Cardiac muscle cell (in vitro differentiated cells and primary cell): ENCODE measurements at places on chromosomes 7 and 10. TPM values are rescaled to one million over a fixed set of nuclear protein-coding genes. Genes with fewer than 3 reads are reported as not detected.

- DNase-seq = no peak
These were observed 6.2 kb downstream of the C10orf105 start for GRCh38 chr10:71713135-71714030.

DNA sequence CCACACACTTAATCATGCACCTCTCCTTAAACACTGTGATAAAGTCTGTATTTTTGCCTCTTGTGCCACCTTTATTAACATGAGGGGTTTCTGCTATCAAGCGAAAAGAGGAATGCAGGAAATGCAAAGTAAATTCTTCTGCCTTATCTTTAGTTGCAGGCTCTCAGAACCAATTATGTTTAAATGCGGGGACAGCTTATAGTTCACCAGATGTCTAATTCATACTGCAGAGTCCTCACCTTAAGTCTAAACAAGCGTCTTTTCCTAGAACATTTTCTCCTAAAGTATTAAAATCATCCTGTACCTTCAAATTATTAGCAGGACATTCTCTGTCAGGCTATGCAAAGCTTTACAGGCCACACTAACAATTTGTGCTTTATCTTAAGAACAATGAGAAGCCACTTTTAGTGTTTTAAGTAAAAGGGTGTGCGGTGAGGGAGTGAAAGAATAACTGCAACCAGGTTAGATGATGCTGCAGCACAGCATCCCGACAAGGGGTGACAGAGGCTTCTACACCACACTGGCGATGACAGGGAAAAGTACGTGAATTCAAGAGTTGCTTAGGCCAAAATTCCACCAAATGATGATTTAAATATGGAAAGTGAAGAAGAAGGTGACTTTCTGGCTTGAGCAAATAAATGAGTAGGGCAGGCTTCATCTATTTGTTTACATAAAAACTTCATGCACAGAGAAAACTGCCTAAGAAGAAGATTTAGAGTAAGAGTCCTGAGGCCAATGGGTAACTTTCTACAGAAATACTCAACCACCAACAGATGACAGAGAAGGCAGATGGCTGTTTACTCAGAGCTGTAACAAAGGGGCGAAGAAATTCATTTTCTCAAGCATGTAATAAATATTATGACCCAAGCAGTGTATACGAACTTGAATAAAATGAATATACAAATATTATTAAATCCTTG lies 36.0 kb downstream of the EZH2 start:
- no peak for DNase-seq

- DNase-seq = no peak
These were observed 2.1 kb downstream of the SLC25A40 start for GRCh38 chr7:87874066-87874465.

- DNase-seq = peak; percentile 52
These were observed 39.0 kb downstream of the SEMA3C start for GRCh38 chr7:80879849-80880248.

- DNase-seq = no peak
These were observed 266.9 kb downstream of the NEBL start for GRCh38 chr10:20630092-20630643.

- peak; percentile 57 for DNase-seq
These were observed 1.4 kb upstream of the TRIM8 start for GRCh38 chr10:102642736-102643335.

DNA sequence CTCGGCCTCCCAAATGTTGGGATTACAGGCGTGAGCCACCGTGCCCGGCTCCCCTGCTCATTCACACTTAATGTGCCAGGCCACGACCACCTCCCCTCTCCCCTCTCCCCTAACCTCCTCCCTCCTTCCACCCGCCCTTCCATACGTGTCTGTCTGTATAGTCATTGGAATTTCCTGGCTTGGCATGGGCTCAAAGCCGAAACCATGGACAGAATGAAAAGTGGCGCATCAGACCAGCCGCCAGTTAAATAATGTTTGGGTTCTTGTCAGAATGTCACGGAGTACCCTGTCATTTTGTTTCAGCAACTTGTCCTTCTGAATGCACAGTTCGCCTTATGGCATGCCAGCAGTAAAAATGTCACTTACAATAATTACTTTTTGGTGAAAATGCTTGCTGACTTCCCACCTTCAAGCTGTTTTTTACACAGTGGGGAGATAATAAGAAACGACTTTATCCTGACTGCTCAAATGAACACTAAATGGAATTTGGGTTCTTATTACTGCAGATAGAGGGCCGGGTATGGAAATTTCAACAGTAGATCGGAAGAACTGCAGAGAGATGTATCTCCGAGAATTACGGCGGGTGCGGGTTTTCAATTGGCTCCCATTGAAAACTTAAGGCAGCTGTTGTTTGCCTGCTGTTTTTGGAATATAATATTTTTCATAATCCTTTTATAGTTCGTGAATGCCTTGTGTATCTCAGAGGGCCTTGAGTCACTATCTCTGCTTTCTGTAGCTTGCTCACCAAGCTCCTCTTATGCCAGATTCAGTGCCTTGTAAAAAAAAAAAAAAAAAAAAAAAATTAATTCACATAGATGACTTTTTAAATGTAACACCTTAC lies 65.5 kb upstream of the SH2B2 start:
- DNase-seq = peak; percentile 75

Gene PNLIPRP3
- total RNA-seq = not detected in 2 replicates

Gene TMEM139
- total RNA-seq = 0.11 and 0.69 TPM in 2 replicates
